ENCODE measurements at places on chromosomes 1 and 21.

- no peak for DNase-seq
These were observed 83.5 kb upstream of the BCAR3 start for GRCh38 chr1:93765099-93765498.

- DNase-seq, result no peak
These were observed 12.9 kb downstream of the NEK7 start for GRCh38 chr1:198169672-198170071.

DNA sequence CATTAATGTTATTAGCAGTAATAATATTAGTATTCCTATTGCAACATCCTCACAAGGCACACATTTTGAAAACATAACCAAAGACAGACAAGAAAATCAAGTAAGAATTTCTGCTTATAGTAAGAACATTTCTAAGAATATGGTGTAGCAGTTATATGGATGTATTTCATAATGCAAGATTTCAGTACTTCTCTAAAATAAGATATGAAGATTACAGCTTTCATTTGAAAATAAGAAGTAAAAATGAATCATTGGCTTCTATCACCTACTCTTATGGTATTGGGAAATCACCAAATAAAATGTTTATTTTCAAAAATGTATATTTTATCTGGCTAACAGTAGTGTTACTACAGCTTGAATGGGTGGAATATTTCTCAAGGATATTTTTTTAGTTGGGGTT lies 103.8 kb upstream of the USP25 start:
- DNase-seq, result no peak

- DNase-seq, result no peak
These were observed 38.7 kb upstream of the GPR157 start for GRCh38 chr1:9167638-9168037.

DNA sequence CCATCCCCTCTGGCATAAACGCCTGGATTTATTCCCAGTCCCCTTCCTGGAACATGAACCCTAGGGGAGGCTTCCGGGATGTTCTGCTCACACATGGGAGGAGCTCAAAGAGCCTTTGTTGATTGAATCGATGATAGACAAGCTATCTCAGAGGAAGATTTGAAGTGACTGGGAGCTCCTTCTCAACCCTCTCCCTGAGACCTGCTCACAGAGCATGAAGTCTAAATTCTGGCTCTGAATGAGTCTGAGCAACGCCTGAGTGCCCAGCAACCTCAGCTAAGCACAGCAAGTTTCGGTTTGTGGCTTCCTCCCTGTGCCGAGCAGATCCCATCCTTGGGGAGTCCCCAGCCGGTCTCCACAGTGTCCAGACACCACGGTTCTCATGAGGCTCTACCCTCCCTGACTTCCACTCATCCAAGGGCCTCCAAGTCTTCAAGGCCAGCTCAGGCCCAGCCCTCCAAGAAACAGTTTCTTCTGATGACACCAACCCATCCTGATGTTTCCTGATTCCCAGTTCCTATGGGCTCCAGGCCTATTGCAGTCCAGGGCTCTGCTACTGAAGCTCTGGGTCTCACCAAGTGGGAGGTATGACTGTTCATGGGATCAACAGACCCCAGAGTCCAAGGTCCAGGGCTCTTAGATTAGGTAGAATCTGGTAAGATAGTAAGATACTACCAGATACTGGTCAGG lies 190.8 kb downstream of the DYRK1A start:
- DNase-seq, result no peak

DNA sequence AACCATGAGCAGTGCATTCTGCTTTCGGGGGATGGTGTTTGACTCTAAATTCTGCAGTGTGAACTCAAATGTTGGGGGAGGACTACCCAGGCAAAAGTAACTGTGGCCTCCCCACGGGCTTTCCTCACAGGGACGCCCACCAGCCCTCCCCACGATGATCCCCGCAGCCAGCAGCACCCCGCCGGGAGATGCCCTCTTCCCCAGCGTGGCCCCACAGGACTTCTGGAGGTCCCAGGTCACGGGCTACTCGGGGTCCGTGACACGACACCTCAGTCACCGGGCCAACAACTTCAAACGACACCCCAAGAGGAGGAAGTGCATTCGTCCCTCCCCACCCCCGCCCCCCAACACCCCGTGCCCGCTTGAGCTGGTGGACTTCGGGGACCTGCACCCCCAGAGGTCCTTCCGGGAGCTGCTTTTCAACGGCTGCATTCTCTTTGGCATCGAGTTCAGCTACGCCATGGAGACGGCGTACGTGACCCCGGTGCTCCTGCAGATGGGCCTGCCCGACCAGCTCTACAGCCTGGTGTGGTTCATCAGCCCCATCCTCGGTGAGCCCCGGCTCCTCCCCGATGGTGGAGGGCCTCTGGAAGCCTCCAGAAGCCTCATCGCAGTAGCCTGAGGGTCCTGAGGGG lies 6.4 kb downstream of the SLC45A1 start:
- no peak for DNase-seq

- no peak for DNase-seq
These were observed 46.2 kb downstream of the SYT2 start for GRCh38 chr1:202664083-202664482.

GRCh38 chr1:180033390-180033789 lies 78.8 kb downstream of the CEP350 start:
- no peak for DNase-seq

- DNase-seq, result no peak
These were observed 57.3 kb downstream of the SLC25A24 start for GRCh38 chr1:108142773-108143394.

DNA sequence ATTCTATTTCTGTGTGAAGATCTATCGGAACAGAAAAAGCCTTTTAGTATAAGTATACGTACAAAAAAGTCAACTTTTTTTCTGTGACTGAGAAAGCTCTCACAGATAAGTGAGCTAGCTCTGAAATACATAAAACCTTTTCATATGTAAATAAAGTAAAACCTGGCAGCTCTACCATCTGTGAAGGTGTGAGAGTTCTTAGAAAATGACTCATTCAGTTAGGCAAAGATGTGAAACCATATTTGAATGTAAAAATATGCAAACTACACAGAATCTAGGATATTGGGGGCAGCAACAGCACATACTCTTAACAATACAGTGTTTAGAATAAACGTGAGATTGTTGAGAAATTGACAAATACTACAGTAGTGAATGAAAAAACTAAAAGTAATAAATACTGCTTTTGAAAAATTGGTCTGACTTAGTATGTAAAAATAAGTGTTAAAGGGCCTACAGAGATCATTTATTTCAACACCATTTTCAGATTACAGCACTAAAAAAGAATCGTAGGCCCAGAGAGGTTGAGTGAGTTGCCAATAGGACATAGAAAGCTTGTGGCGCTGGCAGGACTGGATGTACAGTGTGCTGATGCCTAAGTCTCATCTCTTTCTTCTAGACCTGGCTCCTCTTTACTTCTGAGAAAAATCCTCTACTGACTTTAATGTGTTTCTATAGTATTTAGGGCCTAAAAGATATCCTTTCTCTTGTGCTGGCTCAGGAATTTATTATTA lies 19.8 kb downstream of the ATP6V1G3 start:
- DNase-seq, result no peak

DNA sequence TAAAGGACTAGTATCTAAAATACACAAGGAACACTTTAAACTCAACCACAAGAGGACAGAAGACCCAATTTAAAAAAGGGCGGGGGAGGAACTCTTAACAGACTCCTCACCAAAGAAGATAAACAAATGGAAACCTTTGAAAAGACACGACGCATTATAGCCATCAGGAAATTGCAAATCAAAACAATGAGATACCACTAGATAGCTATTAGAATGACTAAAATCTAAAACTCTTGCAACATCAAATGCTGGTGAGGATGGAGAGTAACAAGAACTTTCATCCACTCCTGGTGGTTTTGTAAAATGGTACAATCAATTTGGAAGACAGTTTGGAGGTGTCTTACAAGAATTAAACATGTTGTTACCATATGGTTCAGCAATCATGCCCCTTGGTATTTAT lies 708.2 kb downstream of the BRINP3 start:
- no peak for DNase-seq

DNA sequence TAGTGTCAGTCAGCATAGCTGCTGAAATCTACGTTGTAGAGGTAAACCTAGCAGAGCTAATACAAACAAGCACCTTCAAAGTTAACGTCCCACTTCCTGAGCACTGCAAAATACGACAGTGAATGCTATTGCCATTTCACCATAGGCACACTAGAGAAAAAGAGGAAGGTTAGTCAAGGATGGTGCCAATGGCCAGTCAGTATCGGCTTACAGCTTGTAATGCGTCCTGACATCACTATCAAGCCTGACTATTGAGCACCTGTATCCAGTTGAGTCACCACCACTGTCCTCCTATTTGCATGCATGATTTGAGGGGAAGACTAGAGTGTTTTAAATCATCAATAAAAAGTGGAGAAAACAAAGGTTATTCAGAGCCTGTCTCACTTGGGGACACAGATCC lies 34.4 kb downstream of the NUCKS1 start:
- no peak for DNase-seq

GRCh38 chr1:94790246-94790645 lies 29.9 kb upstream of the SLC44A3 start:
- DNase-seq, result no peak

DNA sequence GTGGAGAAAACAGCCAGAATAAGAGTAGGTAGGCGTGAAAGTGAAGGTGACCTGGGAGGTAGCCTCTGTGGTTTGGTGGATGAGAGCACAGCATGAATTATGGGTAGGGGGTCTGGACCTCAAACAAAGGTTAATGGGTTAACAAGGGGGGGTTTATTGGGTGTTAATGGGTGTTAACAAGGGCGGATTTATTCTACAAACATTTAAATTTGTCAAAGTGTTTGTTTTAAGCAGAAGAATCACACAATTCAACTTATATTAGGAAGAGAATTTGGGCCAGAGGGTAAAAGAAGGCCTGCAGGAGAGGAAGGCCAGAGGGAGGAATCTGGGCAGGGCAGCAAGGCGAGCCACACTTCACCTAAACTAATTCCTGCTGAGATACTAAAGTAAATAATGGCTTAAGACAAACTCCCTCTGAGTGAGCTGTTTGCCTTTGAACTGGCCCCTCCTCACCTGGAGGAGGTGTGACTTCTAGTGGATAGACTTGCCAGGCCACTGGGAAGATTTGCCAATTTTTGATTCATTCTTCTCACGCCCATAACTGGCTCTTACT lies 191.7 kb downstream of the GIPC2 start:
- DNase-seq, result no peak

- DNase-seq, result no peak
These were observed 943.4 kb downstream of the TTLL7 start for GRCh38 chr1:83055391-83056170.

DNA sequence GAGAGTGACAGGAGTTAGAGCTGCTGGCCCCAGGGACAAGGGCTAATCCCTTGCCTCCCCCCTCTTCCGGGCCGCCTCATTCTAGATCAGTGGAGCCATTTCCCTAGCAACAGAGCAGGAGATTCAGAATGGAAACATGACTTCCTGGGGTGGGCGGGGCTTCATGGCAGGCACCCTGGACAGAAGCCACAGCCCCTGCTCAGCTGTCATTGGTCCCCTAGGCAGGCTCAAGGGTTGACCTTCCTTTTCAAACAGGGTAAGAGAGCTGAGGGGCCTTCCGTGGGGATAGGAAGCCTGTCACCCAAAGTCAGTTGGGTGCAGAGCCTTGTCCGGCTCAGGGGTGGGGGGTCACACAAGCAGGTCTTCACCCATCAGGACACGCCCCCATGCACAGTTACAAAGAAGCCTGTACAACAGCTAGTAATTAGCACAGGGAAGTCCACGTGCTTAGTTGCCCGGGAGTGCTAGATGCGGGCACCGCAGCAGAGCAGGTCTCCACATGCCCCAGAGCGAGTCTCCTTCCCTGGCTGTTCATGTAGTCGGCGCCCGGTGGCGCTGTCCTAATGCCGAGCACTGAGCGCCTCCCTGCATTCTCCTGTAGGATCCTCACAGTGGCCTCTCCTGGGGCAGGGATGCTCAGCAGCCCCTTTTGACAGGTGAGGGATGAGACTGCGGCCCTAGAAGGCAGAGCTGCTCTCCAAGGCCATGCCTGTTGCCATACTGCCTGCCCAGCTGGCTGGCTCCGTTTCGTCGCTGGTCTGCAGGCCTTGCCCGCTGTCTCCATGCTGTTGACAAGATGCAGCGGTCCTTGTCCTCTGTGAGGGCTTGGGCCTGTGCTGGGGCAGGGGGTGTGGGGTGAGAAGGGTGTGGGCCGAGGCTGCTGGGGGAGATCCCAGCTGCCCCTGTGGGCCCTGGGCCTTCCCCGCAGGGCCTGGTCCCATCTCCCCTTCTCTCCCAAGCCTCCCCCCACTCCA lies 5.1 kb downstream of the TMEM201 start:
- DNase-seq, result no peak

DNA sequence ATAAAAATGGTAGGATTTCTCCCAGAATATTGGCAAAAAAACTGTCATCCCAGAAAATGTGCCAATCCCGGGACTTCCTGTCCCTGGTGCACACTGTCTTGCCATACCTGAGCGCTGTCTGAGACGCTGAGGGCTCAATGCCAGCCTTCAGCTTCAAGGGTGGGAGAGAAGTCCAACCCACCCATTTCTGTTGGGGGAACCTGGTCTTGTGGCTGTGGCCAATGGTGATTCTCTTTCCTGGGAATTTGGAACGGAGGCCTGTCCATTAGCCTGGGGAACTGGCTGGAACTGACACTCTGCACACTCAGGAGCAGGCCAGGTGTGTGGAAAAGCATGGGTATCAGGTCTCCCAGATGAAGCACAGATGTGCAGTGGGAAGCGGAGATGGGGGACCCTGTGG lies 6.7 kb downstream of the MTHFR start:
- no peak for DNase-seq

GRCh38 chr1:7648761-7649384 lies 122.2 kb upstream of the VAMP3 start:
- no peak for DNase-seq

DNA sequence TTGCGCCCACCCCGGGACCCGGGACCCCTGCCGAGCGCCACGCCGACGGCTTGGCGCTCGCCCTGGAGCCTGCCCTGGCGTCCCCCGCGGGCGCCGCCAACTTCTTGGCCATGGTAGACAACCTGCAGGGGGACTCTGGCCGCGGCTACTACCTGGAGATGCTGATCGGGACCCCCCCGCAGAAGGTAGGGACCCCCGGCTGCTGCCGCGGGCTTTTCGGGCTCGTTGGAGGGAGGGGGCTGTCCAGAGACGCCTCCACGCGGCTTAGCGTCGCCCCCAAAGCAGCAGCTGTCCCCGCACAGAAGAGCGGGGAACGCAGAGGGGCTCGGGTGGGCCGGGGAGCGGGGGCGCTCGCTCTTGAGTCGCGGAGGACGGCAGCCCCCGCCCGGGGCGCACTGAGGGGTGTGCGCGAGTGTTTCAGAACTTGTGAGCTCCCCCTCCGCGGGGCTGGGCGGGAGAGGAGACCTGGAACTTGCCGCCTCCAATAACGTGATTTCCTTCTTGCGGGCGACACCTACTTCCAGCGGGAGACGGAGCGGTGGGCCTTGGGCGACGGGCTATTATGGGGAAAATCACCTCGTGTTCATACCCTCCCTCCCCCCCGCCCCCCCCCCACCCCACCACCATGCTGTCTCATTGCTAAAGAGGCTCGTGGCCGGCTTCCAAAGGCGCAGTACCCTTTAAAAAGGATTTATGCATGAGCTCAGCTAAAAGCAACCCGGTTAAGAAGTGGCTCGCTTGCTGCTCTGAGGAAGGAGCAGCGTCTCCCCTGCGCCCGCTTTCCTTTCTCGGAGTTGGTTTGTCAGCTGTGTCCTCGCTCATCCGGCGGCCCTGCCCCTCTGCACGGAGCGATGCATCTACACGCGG lies 664 bp downstream of the BACE2 start:
- DNase-seq, result no peak
